Activated CD8-positive, alpha-beta memory T cell treated with anti-CD3 and anti-CD28 coated beads for 48 hours (primary cell): ENCODE measurements at places on chromosomes 2 and 18.

DNA sequence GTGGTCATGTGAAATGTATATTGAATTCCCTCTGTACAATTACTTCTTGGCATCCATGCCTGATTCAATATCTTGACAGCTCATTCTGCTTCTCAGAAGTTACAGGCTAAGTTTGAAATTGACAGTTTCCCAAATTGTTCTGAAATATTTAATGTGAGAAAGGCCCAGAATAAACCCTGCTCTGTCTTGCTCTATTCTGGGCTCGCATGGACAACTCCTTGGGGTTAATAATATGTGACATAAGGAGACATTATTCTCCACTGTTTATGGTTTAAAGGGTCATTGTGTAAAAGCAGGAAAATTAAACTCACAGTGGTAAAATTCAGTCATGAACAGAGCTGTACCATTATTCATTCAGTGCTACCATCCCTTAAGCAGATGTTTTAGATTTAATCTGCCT lies 160.7 kb upstream of the CNTNAP5 start:
- no peak for DNase-seq

- DNase-seq, result no peak
Observed at GRCh38 chr18:13279181-13280069, 60.9 kb downstream of the LDLRAD4 start.

- DNase-seq, result no peak
Observed at GRCh38 chr2:128640845-128641360, 322.2 kb upstream of the HS6ST1 start.

- DNase-seq, result no peak
Observed at GRCh38 chr18:73597832-73598615, 549.6 kb downstream of the FBXO15 start.

DNA sequence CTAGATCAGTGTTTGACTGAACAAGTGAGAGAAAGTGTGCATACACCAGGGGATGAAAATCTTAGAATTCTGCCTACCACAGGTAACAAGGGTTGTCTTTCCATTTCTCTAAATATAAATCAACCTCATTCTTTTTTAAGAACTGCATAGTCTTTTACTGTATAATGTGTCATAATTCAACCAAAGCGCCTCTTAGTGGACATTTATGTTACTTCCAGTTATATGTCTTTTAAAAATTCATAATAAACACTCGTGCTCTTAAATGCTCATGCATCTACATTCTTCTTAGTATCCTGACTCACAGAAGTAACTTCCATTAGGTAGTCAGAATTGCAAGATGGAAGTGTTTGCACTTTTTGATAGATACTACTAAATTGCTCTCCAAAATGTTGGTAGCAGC lies 76.2 kb downstream of the CHRNA1 start:
- DNase-seq, result no peak

- DNase-seq, result no peak
Observed at GRCh38 chr2:195810340-195811098, 153.5 kb downstream of the SLC39A10 start.

DNA sequence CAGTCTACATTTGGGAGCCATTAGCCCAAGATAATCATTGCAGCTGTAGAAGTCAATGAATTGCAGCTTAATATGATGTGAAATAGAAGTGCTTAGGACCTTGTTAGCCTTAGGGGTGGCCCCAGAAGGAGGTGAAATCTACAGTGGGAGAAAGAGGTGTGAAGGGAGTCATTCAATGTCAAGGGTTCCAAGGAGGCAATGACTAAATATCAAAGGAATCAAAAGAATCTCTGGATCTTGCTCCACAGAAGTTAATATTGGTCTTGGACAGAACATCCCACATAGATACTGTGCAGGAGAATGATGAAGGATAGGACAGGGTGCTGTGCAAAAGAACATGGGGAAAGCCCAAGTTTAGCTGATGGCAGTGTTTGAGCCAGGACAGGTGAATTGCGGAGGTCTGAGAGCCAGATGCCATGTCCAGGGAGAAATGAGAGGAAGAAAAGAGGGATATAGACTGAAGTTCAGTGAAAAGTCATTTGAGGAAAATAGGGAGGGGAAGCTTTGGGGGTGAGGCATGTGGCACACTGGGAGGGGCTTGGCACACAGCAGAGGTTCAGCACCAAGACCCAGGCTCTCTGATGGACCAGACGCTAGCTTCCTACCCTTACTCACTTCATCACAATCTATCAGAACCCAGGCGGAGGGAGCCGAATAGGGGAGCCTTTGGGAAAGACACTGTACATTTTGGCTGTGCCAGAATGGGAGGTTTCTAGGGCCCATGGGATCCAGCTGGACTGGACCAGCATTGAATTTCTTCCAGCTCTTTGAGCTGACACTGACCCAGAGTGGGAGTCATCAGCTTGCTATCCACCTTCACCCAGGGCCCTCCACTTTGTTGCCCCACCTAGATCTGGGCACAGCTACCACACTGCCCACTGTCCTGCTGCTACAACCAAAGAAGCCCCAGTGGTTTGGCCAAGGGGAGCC lies 2.2 kb downstream of the IL1F10 start:
- no peak for DNase-seq

DNA sequence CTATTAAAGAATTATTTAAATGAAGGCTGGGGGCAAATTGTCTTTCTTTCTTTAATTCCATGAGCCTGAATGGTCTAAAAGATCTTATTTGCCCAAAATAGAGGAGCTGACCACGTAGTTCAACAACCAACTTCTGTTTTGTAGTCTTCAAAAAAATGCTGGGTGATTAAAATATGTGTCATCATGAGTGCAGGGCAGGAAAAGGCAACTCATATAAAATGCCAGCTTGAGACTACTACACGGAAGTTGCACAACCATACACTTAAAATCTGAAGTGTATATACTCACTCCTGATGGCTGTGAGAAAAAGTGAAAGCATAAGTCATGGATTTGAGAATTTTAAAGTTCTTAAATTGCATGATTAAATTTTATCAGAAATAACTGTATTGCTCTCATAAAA lies 210.9 kb downstream of the DYM start:
- DNase-seq, result no peak

DNA sequence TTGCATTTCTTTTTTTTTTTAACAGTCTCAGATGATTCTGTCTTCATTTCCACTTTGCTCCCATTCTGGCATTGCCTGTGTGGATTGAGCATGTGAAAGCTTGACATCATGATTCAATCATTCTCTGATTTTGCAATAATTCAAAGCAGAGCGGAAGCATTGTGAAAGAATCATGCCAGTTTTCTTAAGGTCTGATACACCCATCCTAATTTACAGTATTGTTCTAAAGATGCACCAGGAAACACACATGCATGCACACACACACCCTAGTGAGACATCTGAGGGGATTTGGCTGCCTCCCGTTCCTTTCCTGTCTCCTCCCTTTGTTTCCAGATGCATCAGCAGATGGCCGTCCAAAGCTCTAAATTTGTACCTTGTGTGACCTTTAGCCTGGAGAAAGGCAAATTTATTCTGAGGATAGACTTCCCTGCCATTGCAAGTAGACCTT lies 97.3 kb downstream of the FMNL2 start:
- DNase-seq, result no peak

GRCh38 chr2:12918835-12919445 lies 202.2 kb downstream of the TRIB2 start:
- DNase-seq, result no peak

- no peak for DNase-seq
Observed at GRCh38 chr2:191636235-191636543, 41.7 kb upstream of the NABP1 start.

DNA sequence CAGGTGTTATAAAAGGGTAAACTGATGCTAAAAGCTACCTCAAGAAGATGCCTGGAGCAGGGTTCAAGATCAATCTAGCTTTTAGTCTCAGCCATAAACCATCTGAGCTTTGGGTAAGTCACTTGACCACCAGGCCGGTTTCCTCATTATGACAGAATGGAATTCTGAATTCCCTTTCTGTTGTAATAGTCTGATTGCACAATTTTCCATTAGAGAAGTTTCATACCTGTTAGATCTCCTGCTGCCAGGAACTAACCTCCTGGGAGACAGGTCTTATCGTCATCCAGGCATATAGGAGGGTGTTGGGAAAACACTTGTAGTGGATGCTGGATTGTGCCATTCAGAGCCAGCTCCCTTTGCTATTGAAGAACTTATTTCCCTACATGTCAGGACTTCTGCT lies 272.5 kb downstream of the TDRD15 start:
- no peak for DNase-seq

DNA sequence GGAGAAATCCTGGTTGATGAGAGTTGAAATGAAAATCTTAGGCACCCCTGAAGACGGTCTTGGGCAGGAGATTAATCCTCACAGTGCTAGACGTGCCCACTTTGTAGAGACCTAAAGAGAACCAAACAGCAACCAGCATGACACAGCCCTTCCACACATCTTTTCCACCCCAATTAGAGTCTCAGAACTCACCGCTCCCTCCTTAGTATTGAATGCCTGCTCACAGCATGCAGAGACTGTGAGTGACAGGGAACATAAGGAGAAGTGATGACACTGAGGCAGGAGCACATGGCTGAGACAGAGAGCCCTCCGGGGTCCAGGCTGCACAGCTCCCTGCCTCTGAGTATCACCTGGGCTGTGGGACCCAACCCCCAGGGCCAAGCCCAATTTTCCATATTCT lies 367.6 kb downstream of the EIPR1 start:
- DNase-seq, result no peak

- no peak for DNase-seq
Observed at GRCh38 chr2:203949228-203949627, 12.7 kb downstream of the ICOS start.

GRCh38 chr18:62875323-62875722 lies 160.0 kb downstream of the PHLPP1 start:
- no peak for DNase-seq

- no peak for DNase-seq
Observed at GRCh38 chr2:121329786-121330185, 44.8 kb upstream of the TFCP2L1 start.
